Cardiac muscle cell (in vitro differentiated cells and primary cell): ENCODE measurements at places on chromosomes 2 and 18. TPM values are rescaled to one million over a fixed set of nuclear protein-coding genes. Genes with fewer than 3 reads are reported as not detected.

GRCh38 chr2:69701100-69701945 lies 40.6 kb upstream of the ANXA4 start:
- no peak for DNase-seq
- no peaks in the 10 kb centered on the region for H3K27me3 ChIP-seq
- no peaks in the 10 kb centered on the region for H3K36me3 ChIP-seq

DNA sequence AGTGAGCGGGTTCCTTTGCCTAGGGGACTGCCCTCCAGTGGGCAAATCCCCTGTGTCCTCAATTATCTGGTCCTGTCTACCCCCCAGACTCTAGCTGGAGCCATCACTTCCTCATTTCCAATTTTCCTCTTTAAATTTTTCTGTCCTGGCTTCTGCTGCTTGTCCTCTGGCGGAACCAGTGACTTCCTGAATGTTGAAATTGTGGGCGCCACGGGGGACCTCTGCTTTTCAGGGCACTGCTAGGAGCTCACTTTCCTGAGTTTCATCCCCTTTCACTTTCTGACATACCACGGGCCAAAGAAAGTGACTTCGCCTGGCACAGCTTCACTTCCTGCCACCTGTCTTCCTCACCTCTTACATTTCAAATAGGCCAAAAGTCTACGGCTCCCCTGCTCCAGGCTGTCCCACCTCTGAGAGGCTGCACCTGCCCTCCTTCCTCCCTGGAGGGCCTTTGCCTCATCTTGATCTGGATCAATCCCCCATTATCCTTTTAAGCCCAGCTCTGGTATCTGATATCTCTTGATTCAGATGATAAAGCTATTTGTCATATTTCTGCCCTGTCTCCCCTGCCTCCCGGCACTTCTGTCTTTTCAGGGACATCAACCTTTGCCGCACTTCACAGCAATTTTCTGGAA lies 1.4 kb upstream of the MARCO start:
- H3K4me3 ChIP-seq, result no peak overlapping the region
- no peak for DNase-seq
- H3K36me3 ChIP-seq, result no peaks in the 10 kb centered on the region
- H3K4me1 ChIP-seq, result no peaks in the 10 kb centered on the region
- peaks cover 22% of the 10 kb centered on the region for H3K27me3 ChIP-seq

SPHKAP gene
- 74.7 and 146 TPM in 2 replicates for total RNA-seq

WDR33 gene
- total RNA-seq, result 28.2 and 40.3 TPM in 2 replicates

- no peak for DNase-seq
- H3K4me3 ChIP-seq, result no peak overlapping the region
- H3K36me3 ChIP-seq, result no peaks in the 10 kb centered on the region
- H3K27me3 ChIP-seq, result no peaks in the 10 kb centered on the region
- H3K27ac ChIP-seq, result no peak overlapping the region
Measured at GRCh38 chr2:230230496-230231200, 5.1 kb downstream of the SP140 start.

DNA sequence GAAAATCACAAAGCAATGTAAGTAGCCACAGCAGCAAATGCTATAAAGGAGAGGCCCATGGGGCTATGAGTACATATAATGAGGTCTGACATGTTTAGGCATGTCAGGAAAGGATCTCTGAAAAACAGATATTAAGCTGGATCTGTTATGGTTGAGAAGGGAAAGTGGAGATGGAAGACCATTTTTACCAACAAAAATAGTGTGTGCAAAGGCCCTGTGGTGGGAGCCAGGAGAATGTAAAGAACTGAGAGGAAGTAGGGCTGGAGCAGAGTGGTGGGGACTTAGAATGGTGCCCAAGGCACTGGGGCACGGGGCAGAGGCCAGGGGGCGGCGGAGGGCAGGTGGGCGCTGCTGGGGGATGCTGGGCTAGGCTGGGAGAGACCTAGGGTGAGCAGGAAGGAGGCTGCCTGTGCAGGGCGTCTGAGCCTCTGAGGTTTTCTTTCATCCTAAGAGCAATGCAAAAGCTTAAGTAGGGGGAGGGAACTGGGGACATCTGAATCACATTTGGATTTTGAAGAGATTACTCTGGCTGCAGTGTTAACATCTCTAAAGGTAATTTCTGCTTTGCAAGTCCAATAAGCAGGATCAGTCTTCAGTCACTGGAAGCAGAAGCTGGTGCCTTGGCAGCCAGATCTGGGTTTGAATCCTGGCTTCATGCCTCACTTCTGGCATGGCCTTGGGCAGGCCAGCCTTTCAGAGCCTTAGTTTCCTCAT lies 4.9 kb upstream of the AGFG1 start:
- no peak for DNase-seq
- peak overlapping the region; percentile 83 for H3K27ac ChIP-seq
- peaks cover 5% of the 10 kb centered on the region for H3K4me1 ChIP-seq
- no peaks in the 10 kb centered on the region for H3K36me3 ChIP-seq
- no peak overlapping the region for H3K4me3 ChIP-seq
- no peaks in the 10 kb centered on the region for H3K27me3 ChIP-seq

ANKRD12 gene
- 12.6 and 88.8 TPM in 2 replicates for total RNA-seq

UGT1A5 gene
- total RNA-seq, result not detected in 2 replicates

COL4A3 gene
- not detected in 2 replicates for total RNA-seq
